ENCODE measurements at places on chromosomes 5 and 9.
A peak's percentile ranks its signal among the peaks of the same experiment; 100 is the strongest.

DNA sequence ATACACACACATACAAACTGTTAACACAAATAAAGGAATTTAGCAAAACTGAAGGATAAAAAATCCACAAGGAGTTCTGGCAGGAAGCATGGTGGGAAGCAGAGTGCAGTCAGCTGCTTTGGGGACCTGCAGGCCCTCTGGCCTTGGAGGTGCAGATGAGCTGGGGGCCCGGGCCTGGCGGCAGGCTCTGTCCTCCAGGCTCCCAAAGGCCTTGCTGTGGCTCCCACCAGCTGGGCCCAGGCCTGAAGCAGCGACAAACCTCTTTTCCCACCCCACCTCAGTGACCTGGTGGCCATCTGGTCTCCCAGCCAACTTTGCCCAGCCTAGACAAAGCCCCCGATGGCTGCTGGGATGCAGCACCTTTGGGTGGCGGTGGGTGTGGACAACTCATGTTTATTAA is 67.8 kb downstream of the GLRA1 start:
- no peak for DNase-seq

DNA sequence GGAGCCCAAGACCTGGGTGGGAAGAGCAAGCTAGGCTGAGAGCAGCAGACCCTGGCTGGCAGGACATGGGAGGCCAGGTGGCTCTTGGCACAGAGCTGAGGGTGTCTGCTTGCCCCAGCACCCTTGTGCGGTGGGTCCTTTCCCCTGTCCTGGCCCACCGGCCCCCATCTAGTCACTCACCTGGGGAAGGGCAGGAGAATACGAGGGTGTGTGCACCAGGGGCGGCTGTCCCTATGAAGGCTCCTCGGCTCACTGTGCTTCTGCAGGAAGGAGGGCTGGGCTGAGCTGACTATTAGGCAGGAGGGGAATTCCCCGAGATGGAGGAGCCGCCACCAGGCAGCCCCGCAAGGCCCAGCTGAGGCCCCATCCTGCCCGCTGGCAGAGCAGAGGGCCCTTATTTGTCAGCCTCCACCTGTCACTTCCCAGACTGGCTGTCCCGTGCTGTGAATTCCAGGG is 6.1 kb upstream of the TNIP1 start:
- no peak for DNase-seq

DNA sequence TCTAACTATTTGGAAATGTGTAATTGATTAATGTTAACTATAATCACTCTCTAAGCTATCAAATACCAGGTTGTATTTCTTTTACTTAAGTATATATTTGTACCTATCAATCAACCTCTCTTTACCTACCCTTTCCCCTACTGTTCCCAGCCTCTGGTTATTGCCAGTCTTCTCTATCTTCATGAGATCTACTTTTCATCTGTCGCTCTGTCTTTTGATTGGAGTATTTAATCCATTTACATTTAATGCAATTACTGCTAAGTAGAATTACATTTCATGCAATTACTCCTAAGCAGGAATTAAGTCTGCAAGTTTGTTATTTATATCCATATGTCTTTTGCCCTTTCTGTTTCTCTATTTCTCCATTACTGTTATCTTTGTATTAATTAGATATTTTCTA is 148.1 kb downstream of the MAT2B start:
- no peak for DNase-seq

- no peak for DNase-seq
Measured at GRCh38 chr5:65423623-65424022, 58.1 kb downstream of the ADAMTS6 start.

DNA sequence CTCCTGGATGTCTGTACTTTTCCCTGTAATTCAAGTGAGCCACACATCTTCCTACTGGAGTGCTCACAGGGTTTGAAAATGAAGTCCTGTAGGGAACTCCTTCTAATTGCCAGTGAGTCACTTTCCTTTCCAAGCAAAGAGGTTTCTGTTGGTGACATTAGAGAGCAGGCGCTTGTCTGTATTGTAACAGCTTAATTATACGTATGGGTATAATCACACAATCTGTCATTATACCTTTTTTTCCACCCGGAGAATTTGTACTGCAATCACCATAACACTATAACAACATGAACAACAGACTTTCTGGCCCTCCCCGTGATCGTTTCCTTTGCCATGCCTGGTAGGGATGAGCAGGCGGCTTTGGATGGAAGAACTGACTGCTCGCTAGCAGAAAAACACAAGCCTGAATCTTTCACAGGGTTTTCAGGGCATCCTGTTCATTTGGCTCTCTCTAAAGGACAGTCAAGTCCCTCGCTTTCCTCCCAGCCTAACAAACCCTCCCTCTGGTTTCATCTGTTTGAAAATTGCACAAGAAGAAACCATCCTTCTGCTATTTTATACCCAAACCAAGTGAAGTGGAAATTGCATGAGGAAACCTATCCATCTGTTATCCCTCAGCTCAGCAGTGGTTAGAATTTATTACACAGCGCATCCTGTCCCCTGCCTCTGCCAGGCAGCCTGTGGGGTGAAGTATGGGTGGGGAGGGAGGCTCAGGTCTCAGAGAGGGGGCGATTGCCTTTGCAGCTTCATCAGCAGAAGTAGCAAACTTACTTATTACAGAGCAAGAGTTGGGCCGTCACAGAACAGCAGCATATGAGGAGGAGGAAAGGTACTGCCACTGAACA is 307.0 kb upstream of the TLE4 start:
- DNase-seq: no peak

DNA sequence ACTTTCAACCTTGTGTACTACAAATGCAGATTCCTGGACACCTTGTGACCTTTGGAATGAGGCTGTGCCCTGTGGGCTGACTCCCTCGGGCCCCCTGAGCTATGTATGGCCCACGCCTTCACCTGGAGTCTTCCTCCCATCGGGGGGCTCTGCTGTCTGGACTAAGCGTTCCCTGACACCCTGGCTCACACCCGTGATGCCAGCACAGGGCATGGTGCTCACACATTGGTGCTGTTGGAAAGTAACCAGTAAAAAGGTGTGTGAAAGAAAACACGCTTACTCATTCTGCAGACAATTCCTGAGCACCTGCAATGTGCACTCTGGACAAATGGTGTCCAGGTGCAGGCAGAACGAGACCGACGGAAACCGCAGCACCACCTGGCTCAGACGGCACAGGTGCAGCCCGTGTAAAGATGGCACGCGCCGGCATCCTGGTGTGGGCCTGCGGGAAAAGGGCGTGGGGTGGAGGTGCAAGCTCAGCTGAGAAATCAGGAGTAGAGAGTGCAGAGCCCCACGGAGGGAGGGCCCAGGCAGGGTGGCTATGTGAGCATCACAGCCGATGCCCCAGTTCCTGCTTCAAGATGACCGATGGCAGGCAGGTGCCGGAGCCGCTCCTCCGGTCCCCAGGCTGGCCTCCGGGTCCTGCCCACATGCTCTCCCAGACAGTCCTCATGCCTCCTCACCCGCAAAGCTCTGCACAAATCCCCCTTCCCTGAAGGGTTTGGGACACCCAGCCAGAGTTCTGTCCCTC is 11.0 kb downstream of the LPCAT1 start:
- no peak for DNase-seq

GRCh38 chr5:144367991-144368390 is 197.3 kb downstream of the KCTD16 start:
- no peak for DNase-seq

GRCh38 chr9:97555164-97555563 is 53.7 kb downstream of the TMOD1 start:
- no peak for DNase-seq

GRCh38 chr5:98794001-98794400 is 20.5 kb downstream of the RGMB start:
- DNase-seq: no peak

GRCh38 chr5:5658226-5658625 is 235.7 kb downstream of the ICE1 start:
- DNase-seq: peak; percentile 55

DNA sequence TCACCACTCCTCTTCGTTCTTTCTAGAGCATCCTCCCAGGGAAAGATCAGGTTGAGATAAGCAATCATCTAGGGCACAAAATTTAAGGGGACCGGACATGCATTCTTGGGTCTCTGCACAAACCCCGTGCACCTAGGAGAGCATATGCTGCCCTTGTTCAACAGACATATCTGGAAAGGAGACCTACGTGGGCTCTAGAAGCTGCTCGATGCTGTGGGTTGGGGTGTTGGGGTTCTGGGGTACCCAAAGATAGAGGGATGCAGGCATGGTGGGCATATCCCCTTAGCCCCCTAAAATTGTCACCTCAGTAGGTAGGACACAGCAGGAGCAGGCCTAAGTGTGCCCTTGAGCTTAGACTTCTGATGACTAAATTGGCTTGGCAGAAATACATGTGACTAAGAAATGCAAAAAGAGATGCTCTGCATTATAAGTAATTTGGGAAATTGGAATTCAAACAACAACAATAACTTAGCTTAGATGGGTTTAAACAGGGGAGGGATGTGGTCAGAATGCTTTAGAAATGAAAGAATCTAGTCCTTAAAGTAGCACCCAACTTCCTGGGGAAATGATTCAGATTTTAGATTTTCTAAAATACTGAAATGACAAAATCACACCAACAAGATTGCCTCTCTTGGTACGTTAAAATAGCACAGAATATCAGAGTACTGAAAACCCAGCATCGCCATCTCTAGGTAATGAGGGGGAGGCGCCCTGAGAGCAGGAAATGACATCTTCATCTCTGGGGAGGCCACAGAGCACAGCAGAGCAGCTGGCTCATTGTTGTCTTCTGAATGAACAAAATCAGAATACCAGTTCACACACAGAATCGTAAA is 172.3 kb downstream of the GNA14 start:
- no peak for DNase-seq

DNA sequence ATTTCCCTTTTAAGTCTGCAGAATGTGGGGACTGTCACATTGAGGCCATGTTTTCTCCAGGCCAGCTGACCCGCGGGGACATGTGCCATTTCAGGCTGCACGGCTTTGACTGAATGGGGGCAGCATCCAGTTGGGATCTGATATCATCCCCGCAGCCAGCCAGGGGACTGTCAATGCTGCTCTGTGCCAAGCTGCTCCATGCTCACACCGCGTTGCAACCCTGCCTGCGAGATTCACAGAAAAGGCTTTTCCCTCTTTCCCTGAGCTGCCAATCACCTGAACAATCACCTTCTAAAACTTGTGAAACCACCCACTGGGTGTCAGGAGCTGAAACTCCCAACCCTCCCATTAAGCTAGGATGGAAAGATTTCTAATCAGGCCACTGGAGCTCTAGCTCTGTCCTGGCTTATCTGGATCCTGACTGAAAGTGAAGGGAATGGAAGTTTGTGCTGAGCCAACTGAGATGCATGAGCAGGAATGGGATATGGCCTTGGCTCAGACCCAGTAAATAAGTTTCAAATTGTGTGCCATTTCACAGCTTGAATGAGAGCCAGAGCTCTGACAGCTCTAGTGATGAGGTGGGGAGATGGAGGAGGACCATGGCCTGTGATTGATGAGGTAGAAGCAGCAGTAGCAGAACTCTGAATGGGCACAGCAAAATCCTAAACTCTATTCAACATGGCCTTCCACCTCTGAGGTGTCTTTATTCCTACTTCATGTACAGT is 34.5 kb upstream of the ZNF366 start:
- peak; percentile 14 for DNase-seq

DNA sequence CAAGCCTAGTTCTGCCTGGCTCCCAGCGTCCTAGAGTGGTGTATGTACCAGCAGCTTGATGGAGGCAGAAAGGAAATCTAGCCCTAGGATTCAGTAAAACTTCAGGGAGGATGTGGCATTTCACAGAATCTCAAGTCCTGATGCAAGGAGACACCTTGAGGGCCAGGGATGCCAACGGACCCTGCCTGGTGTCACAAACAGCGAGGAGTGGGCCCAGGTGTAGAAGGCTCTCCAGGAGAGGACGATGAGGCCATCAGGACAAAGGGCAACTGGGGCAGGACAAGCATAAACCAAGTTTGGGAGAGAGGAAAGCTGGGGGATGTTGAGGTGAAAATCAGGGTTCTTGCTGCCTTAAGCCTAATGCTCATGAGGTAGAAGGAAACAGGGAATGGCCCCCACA is 82.1 kb upstream of the SLC25A51 start:
- DNase-seq: no peak

DNA sequence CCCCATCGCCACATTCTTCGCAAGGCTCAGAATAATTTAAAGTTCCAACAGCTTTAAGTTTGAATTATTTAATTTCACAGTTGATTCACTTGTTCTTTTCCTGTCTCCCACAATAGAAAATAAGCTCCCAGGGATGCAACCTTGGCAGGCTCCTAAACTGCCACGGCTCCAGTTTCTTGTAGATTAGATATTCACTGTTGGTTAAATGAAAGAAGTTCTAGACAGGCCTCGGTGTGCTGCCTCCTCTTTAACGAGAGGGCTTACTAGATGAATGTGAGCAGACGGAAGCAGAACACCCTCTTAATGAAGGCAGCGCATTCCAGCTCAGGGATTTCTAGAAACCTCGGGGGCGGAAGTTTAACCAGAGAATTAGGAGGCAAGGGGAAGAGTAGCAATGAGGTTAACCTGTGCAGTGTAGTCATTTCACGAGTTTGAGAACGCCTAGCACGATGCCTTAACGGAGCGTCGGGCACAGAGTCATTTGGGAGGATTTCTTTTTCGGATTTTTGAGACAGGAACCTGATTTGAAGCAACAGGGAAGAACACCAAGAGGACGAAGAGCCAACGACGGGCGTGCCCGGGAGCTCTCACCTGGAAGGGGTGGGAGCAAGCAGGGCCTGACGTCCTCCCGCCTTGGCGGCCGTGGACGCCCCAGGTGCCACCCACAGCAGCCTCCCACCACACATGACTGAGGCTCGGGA is 637 bp upstream of the SMC5 start:
- peak; percentile 65 for DNase-seq

DNA sequence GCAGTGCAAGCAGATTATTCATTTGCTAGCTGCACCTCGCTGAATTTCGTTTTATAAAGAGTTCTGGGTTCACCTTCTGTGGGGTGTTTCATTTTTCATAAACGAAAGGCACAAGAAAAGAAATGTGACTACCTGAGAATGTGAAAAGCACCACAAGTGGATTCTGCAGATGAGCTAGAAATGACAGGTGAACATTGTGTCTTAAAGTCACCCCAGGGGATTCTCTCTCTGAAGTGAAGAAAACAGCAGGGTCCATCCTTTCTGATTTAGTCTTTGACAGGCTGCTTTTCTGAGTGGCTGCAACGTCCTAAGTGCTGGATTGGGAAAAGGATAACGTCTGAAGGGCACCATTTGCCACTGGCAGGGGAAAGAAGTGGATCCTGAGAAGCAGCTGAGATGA is 469.3 kb downstream of the SPATA31D1 start:
- no peak for DNase-seq

DNA sequence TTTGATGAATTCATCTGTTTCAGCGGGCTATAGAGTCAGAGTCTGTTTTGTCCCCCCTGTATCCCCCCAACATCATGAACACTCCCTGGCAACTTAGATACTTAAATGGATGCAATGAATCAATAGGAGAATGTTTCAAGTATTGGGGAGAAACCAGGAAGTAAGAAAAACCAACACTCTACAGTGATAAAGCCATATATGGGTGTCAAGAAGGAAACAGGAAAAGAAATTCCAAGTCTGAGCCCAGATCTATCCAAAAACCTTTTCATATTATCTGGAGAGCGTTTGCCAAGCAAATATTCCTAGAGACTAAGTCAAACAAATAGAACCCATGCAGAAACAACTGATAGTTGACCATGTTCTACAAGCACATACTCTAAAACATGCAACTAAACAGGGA is 2.3 kb upstream of the GNAQ start:
- DNase-seq: no peak
